ENCODE measurements at places on chromosomes 3 and 15. TPM values are rescaled to one million over a fixed set of nuclear protein-coding genes. Genes with fewer than 3 reads are reported as not detected.

- no peak for DNase-seq
Measured at GRCh38 chr15:81024265-81024872, 23.6 kb downstream of the TLNRD1 start.

Gene EPHB3
- total RNA-seq, result 2.0 TPM

- DNase-seq, result no peak
Measured at GRCh38 chr3:64625381-64625780, 62.4 kb downstream of the ADAMTS9 start.

- DNase-seq, result no peak
Measured at GRCh38 chr3:102348904-102349303, 85.9 kb upstream of the ZPLD1 start.

DNA sequence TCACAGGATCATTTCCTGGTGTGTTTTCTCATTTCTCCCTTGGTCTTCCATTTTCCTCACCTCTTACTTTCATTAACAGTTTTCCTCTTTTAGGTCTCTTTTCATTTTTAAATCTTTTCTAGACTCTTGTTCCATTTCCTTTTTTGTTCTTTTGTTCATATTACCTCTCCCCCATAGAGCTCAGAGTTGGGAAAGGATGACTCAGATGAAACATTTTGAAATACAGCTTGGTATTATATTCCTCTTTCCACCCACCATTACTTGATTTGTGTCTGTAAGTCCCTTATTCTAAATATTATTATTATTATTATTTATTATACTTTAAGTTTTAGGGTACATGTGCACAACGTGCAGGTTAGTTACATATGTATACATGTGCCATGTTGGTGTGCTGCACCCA, 153.1 kb downstream of the VGLL3 start:
- no peak for DNase-seq

Gene STRC
- not detected for total RNA-seq
